ENCODE measurements at places on chromosomes 6 and 20.

DNA sequence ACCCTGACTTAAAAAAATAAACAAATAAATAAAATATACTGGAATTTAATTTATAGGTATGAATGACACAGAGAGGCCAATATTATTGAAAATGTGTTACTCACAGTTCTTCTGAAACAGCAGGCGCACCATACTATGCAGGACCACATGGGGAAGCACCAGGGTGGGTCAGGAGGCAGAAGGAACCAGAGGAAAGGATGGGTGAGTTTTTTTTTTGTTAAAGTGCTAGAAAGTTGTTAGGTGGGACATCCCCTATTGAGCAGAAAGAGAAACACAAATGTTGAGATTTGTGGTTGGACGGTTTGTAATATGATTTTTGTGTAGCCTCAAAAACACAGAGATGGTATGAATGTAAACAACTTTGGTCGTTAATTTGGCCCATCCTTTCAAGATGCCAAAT lies 26.0 kb downstream of the PTPRA start:
- DNase-seq = no peak

DNA sequence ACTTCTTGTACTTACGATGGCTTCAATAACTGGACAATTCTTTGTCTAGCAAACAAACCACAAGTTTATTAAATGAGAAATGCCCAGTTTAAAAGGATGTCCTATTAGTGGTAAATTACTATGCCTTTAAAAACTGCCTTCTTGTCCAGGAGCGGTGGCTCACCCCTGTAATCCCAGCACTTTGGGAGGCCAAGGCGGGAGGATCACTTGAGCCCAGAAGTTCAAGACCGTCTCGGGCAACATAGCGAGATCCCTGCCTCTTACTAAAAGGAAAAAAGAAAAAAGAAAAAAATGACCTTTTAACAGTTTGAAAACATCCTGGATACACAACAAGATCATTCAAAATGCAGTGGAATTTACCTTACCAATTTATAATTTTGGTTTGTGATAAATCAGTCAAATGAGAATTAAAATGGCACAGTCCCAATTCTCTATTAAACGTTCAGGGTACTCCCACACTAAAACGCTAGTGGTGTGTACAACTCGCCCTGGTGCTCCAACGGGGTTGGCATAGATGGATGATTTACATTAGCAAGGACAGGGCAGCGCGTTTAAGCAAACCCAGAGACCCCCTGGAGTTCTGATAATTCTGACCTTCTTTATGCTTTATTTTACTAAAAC lies 2.3 kb downstream of the ZBTB2 start:
- DNase-seq = no peak

DNA sequence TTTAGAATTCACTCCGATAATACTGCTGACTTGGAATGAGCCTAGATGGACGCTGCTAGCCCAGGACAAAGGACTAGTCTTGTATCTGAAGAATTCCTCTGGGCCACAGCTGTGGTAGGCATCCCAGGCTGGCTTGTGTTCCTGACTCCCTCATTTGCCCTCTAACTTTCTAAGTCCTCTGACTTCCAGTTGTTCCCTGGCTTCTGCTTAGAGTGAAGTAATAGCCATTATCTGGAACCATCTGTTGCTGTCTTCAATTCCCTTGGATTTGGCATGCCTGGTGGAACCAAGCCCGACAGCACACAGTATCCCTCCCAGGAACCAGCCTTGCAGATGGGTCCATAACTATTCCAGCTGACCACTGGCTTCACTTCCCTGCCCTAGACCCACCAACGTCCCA lies 376.0 kb downstream of the SYNE1 start:
- no peak for DNase-seq

DNA sequence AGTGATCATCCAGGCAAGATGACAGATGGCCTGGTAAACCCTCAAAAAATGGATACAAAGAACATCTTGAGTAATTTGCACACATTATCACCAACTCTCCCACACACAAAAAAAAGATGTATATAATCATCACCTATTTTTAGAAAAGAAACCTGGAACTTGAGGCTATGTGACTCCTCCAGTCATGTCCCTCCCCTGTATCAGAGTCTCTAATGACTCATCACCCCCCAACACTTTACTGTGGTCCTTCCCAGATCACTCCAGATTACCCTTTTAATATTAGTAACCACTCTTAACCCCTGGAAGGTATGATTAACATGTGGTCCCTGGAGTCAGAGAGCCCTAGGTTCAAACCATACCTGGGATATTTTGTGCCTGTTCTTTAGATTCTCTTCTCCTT lies 144.8 kb downstream of the ZNF217 start:
- no peak for DNase-seq

DNA sequence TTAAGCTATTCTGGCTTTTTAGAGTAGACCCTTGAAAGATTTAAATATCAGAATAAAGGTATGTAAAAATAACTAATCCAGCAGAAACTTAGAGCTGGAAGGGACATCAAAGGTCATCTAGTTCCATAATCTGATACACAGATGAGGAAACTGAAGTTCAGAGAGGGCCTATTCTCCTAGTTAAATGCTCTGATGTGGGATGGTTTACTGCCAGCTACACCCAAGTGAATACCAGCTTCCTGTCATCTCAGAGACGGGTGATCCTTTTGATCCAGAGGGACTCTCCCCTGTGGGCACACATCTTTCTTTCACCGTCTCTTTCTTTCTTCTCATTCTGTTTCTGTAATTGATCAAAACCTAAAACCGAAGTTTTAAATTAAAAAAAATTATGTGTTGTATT lies 94.1 kb downstream of the MAN1A1 start:
- no peak for DNase-seq

DNA sequence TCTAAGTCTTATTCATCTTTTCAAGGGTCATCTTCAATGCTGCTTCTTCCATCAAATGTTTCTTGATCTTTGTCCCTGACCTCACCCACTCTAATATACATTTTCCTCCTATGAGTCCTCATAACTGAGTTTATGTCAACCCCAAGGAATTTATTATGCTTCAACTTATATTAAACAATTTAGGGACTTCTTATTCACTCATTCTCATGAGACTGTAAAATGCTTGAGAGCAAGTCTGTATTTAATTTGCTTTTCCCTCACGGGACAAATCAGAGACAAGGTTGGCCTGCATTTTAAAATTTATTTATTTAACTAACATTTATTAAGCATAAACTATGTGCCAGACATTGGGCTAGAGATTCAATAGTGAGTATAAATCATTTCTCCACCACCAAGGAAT lies 312.0 kb upstream of the NT5E start:
- no peak for DNase-seq

DNA sequence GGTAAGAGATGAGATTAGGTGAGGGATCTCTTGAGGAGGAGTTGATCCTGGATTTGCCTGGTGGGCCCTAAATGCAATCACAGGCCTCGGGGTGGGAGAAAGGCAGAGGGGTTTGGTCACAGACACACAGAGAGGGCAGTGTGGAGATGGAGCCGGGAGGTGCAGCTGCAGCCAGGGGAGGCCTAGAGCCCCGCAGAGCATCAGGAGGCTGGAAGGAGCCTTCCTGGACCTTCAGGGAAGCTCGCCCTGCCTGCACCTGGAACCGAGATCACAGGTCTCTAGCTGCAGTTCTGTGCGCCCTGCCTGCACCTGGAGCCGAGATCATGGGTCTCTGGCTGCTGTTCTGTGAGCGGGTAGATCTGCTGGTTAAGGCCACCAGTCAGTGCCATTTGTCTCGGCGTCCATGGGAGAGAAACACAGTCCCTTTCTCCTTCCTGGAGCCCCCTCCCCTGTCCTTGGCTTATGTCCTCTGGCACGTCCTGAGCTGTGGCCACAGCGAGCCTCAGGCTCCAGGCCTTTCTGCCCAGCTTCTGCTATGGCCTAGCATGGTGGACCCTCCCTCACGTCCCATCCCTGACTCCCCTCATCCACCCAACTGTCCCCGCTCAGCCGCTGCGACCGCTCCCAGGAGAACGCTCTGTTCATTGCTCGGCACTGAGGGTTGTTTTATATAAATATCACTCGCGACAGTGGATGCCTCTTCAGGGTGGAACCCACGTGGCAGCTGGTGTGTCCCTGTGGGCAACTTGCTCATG lies 112.0 kb downstream of the DACT2 start:
- DNase-seq = no peak

DNA sequence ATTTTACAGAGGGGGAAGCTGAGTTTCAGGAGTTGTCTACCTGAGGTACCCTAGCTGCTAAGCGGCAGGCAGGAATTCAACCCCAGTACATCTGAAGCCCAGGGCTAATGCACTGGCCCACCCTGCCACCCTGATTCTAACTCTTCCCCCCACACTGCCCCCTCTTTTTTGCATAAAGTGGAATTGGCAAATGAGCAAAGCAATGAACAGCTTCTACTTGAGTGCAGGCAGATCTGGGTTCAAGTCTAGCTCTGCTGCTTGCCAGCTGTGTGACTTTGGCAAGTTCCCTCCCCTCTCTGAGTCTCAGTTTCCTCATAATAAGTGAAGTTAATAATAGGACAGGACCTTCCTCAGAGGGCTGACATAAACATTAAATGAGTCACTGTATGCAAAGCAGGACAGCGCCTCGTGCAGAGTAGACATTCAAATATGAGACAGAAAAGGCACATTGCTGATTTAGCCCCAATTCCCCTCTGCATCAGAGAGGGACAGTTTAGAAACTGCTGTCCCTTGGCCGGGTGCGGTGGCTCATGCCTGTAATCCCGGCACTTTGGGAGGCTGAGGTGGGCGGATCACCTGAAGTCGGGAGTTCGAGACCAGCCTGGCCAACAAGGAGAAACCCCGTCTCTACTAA lies 4.7 kb downstream of the ADA start:
- DNase-seq = no peak

DNA sequence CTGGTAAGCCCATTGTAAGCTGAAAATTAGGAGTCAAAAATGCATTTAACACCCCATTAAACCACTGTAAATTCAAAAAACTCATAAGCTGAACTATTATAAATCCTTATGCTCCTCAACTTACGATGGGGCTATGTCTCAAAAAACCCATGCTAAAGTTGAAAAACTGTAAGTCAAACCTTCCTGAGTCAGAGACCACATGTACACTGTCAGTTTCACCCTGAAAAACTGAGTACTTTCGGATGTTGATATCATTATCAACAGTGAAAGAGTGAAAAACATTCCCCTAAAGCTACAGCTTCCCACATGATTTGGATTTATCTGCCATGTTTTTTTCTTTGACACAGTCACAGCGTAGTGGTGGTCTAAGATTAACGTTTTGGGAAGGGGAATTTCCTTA lies 14.2 kb downstream of the RAB23 start:
- DNase-seq = no peak

GRCh38 chr6:148827416-148828045 lies 80.7 kb downstream of the UST start:
- DNase-seq = no peak

- no peak for DNase-seq
Measured at GRCh38 chr6:151357758-151358436, 33.5 kb downstream of the ZBTB2 start.

GRCh38 chr6:69973138-69973537 lies 106.8 kb downstream of the COL19A1 start:
- no peak for DNase-seq

DNA sequence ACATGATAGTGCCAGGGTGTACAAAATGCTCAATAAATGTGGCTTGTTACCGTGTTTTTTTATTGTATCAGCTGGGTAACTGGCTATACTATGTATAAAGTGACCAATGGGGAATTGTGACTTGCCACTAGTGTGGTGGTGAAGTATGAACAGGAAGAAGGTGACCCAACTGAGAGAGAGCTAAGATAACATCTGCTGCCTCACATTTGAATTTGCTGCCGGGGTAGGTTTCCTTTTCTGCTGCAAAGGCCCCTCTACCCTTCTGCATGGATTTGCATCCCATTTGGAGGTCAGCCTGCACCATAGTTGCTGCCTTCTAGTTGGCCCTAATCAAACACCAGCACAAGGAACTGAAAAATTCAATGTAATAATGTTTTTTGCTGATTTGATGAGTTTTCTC lies 24.1 kb downstream of the IL17A start:
- no peak for DNase-seq

DNA sequence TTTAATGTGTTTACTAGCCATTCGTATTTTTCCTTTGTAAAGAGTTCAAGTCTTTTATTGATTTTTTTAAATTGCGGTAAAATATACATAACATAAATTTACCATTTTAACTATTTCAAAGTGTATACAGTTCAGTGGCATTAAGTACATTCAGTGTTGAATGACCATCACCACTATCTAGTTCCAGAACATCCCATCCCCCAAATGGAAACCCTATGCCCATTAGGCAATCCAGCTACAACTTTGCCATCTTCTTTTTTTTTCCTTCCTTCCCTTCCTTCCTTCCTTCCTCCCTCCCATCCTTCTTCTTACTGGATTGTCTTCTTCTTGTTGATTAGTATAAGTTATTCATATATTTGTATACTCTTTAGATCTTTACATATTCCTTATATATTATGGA lies 8.6 kb downstream of the LPIN3 start:
- DNase-seq = no peak

GRCh38 chr6:122374307-122374706 lies 25.1 kb upstream of the HSF2 start:
- DNase-seq = no peak

- no peak for DNase-seq
Measured at GRCh38 chr6:34149452-34149810, 3.5 kb upstream of the GRM4 start.

DNA sequence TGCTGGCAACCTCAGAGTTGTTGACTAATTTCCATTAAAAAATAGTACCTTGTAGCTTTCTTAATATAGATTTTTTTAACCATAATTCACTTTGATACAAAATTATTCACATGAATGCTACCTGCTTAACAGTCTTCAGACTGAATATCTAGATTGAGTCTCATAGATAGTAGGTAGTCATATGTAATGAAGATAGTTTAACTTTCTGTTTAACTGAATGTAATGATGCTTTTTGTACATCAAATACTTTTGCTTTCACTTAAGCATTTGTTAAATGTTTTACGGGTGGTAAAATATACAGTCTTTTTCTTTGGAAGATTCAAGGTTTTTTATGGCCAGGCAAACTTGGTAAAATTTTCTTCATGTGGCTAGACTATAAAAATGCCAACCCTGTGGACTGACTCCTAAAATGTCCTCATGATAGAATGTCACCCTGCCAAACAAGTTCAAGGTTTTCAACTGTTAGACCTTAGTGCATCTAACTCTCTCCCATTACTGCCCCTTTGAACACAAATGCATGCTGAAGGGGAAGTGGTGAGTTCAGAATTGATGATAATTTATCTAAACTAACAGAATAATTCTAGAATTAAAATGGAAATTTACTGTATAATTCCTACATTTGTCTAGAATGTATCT lies 16.4 kb downstream of the TBPL1 start:
- DNase-seq = no peak
